ENCODE measurements at places on chromosomes 11 and 22. TPM values are rescaled to one million over a fixed set of nuclear protein-coding genes. Genes with fewer than 3 reads are reported as not detected.

The GRIK4 gene
- 0.86 TPM for total RNA-seq

DNA sequence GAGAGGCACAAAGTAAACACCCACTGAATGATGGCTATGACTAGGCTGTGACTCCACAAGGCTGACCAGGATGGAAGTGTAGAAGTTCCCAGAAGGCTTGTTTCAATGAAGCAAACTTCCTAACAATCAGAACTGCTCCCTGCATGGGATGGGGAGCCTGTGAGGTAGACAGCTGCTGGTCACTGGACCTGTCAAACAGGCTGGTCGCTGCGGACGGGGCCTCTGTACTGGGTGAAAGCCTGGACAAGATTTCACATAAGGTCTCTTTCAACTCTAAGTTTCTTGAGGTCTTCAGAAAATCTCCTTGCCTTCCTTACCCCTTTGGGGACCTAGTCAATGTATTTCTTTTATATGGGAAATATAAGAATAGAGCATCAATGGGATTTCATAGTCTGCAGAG lies 438.2 kb downstream of the BUD13 start:
- H3K4me3 ChIP-seq = no peak overlapping the region
- no peaks in the 10 kb centered on the region for H3K4me1 ChIP-seq
- no peaks in the 10 kb centered on the region for H3K36me3 ChIP-seq
- no peak overlapping the region for H3K27ac ChIP-seq
- no peak for DNase-seq

The MS4A7 gene
- not detected for total RNA-seq

GRCh38 chr22:39622881-39623367 lies 52.4 kb downstream of the CACNA1I start:
- peaks cover 11% of the 10 kb centered on the region for H3K27me3 ChIP-seq
- peak; percentile 74 for DNase-seq
- no peaks in the 10 kb centered on the region for H3K36me3 ChIP-seq
- peaks cover 3% of the 10 kb centered on the region for H3K4me1 ChIP-seq

GRCh38 chr11:2357246-2357645 lies 19.9 kb upstream of the CD81 start:
- no peaks in the 10 kb centered on the region for H3K36me3 ChIP-seq
- no peaks in the 10 kb centered on the region for H3K27me3 ChIP-seq
- DNase-seq = no peak
- no peak overlapping the region for H3K27ac ChIP-seq
- no peaks in the 10 kb centered on the region for H3K4me1 ChIP-seq

The SAA1 gene
- not detected for total RNA-seq

GRCh38 chr22:22614065-22614464 lies 30.3 kb upstream of the GGTLC2 start:
- DNase-seq = no peak
- peak overlapping the region; percentile 57 for H3K27ac ChIP-seq
- peaks cover 9% of the 10 kb centered on the region for H3K4me1 ChIP-seq
- no peaks in the 10 kb centered on the region for H3K36me3 ChIP-seq

DNA sequence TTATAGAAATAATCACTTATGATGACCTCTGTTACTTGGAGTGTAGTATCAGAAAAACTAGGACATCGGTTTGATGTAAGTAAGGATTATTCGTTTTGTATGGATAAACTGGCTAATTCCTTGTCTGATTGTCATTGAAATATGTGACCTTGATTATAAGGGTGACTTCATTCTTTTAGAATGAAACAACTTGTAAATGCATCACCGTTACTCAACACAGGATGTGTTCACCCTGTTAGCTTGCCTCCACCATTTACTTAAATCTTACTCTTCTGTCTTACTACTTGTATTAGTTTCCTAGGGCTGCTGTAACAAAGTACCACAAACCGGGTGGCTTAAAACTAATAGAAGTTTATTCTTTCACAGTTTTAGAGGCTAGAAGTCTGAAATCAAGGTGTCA lies 7.9 kb downstream of the SFI1 start:
- no peak for DNase-seq
- H3K27ac ChIP-seq = no peak overlapping the region
- H3K27me3 ChIP-seq = no peaks in the 10 kb centered on the region
- H3K4me3 ChIP-seq = no peak overlapping the region
